IPS DF 6.9 (cell line): ENCODE measurements at places on chromosomes 1 and 21.

- no peak for DNase-seq
These were observed 9.4 kb downstream of the CYP2J2 start for GRCh38 chr1:59917026-59917784.

DNA sequence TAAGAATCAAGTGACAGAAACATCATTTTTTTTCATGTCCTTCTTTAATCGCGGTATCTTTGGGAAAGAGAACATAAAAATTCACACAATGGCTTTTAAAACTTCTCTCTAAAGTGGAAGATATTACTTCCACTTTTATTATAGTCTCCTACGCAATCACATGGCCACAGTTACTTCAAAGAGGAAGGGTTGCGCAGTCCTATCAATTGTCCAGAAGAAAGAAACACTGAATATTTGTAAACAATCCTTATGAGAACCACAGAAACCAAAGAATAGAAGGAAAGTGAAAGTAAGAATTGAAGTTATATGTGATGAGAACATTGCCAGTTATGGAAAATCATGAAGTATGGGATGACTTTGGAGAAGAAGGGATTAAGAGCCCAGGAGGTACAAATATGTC, 32.6 kb downstream of the CFH start:
- no peak for DNase-seq

DNA sequence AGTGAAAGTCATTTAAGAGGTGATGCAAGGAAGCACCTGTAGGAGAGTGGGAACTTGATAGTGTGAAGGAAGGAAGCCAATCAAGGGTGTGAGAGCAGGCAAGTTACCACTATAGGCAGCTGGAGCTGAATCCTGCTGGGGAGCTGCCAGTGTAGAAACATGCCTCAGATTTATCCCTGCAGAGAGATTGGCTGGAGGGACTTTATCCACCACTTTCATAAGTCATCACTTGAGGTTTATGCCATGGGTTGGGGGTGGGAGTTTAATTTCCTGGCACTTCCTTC, 443.6 kb downstream of the PLPP3 start:
- DNase-seq: no peak

DNA sequence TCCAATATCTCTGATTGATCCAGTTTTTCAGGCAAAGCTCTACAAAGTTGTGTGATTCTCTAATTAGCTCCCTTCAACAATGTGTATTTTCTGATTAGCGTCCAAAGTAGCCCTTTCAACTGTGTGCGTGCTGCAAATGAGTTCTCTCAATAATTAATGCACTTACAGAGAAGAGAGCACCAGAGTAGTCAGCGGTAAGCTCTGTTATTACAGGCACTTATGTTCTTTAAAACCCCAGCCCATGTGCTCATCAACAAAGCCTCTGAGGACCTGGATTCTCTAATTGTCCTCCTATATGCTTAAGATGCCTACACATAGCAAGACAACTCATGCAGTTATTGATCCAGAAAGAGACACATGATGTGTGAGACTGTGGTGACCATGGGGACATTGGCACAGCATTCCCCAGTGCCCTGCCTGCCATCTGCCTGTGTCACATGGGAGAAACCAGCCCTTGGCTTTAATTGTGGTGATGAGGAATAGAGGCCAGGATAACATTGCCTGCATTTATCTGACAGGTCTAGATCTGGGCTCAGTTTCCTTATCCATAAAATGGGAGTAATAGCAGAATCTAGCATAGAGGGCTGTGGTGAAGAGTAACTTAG, 151.7 kb downstream of the PCP4 start:
- DNase-seq: no peak

GRCh38 chr1:241443561-241443960, 76.0 kb downstream of the FH start:
- no peak for DNase-seq

GRCh38 chr1:218171302-218171893, 113.7 kb upstream of the RRP15 start:
- DNase-seq: no peak

DNA sequence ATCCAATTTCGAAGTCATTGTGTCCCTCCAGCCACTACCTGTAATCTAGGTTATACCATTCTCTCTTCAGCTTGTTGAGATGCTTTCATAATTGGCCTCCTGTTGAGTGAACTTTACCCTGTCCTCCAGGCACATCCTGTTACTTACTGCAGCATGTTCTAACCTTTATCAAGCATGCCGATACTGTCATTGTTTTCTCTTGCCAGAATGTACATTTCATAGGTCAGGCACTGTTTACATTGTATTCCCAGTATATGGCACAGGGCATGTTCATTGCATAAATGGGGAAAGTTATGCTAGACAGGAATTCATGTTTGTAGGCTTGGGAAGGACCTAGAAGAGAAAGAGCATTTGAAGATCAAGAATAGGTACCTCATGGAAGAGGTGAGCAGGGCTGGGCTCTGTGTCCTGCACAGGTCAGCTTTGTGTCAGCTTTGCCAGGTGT, 10.2 kb downstream of the CXADR start:
- no peak for DNase-seq

DNA sequence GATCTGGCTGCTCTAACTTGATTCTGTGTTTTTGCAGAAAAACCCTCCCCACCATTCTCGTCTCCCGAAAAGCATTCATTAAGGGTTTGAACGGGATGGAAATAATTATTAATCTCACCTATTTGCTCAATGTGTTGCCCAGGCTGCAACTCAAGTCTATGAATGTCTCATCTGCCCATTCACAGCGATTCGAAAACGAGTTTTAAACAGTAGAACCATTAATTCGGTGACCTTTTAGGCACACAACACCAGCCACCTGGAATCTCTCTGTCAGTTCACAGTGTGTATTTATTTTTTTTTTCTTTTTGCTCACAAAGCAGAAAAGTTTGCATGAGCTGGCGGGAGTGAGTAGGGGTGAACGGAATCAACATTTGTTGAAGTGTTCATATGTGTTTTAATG, 764.7 kb upstream of the TPTE start:
- DNase-seq: no peak

DNA sequence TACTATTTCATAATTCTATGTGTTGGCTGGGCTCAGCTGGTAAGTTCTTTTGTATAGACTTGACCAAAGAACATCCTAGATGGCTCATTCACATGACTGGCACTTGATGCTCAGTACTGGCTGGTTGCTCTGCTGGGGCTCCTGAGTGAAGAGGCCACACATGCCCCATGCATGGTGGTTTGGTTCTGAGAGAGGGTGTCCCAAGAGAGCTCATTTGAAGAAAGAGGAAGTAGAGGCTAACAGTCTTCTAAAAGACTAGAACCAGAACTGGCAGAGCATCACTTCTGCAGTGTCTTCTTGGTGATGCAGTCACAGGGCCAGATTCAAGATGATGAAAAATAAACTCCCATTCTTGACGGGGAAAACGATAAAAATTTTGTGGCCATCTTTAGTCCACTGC, 5.2 kb upstream of the BACH1 start:
- no peak for DNase-seq

DNA sequence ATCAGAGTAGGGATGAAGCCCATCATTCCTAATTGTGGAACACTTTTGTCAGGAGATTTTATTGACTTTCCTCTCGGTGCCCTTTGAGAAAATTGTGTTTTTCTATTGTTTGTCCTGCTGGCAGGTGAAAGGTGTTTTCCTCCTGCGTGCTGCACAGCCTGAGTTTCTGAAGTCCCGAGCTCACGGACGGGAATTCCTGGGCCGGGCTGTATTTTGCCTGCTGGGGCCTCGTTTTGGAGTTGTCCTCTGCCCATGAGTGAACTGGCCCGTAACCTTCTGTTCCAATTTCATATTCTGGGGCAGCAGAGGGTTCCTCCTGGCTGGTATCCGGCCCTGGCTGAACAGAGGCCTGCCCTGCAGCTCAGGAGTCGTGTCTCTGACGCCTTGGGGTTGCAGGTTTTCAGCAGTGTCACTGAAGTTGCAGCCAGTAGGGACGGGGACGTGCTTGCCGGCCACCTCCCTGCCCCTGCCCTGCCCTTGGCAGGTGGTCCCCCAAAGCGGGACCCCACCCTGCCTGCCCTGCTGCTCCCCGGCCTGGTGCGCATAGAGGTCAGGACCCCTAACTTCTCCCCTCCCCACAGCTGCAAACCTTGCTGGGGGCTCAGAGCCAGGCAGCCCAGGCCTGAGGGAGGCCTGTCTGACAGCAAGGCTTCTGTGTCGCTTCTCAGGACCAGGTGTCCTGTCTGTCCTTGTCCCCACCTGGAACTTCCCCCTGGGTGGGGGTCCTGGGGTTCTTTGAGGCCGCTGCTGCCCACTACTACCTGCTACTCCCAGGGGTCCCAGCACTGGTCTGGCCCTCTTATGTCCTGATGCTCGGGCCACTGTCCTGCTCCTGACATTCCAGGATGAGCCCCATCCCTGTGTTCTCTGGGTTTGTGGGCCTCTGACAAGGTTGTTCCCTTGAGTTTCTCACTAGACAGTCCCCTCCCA, 49.0 kb downstream of the SLX9 start:
- no peak for DNase-seq

GRCh38 chr1:228176024-228176395, 10.4 kb downstream of the IBA57 start:
- no peak for DNase-seq

- DNase-seq: no peak
These were observed 7.4 kb downstream of the GJC2 start for GRCh38 chr1:228156941-228157728.

DNA sequence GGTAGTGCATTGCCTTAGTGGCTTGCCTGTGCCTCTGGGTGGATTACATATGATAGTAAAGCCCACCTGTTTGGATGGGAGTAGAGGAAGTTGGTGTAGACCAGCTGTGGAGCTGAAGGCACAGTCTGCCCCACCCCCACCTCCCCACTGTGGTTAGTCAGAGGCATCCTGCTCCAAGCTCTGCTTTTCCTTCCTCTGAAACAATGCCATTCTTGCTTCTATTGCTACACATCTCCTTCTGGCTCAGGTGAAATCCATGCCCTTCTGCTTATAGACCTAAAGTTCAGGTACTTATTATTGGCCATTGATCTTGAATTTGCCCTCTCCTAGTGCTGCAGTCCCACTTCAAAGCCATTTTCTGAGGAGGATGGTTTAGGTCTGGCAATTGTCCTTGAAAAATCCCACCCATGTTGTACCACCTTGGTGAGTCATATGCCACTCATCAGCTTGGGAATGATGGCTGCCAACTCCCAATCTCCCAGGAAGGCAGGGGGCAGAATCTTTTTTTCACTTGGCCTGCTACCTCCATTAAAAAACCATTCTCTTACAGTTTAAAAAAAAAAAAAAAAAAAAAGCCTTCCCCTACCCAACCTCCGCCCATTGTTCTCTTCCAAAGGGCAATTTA, 6.7 kb upstream of the TXLNA start:
- no peak for DNase-seq

- no peak for DNase-seq
These were observed 8.0 kb downstream of the FAAH start for GRCh38 chr1:46401964-46402626.

DNA sequence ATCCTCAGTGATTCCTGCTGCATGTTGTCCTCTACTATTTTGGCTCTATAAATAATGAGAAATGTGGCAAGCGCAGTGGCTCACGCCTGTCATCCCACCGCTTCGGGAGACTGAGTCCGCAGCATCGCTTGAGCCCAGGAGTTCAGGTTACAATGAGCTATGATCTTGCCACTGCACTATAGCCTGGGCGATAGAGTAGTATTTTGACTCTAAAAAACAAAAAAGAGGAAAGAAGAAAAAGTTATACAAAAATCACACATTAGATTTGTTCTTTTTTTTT, 756 bp upstream of the SLC25A44 start:
- no peak for DNase-seq

GRCh38 chr1:174167265-174167803, 8.0 kb downstream of the RABGAP1L start:
- DNase-seq: no peak

GRCh38 chr21:17929510-17929909, 110.4 kb upstream of the C21orf91 start:
- no peak for DNase-seq

GRCh38 chr1:93604411-93604810, 77.2 kb downstream of the BCAR3 start:
- DNase-seq: no peak

GRCh38 chr1:24341260-24341659, 22.1 kb downstream of the GRHL3 start:
- DNase-seq: no peak

DNA sequence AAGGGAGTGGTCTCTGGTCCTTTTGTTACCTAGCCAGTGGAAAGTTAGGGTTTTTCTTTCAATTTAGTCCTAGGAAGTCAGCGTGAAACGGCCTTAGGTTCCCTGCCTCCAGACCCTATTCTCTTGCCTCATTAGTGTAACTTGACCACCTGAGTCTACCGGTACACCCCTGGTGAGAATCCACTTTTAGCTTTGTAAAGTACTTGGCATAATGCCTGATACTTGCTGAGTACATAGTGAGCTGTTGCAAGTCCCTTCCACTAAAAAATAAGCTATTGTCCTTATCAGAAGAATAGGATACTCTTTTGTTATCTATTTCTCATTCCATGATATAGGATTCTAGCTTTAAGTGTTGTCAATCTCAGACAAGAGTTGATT, 228.8 kb downstream of the ST6GALNAC3 start:
- DNase-seq: no peak

DNA sequence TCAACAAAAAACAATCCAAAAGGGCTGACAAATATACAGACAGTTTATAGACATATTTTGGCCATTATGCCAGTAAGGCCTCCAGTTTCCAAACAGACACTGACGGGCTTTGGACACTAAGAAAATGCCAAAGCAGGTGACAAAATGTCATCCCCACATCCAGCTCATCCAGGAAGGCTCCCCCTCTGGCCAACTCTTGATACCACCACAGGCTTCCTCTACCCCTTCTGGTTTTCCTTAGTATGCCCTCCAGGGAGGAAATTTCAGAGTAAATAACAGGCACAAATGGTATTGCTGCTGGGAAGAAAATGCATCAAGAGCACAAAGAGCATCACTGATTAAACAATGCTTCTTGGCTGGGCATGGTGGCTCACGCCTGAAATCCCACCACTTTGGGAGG, 225.3 kb downstream of the VAV3 start:
- DNase-seq: no peak

DNA sequence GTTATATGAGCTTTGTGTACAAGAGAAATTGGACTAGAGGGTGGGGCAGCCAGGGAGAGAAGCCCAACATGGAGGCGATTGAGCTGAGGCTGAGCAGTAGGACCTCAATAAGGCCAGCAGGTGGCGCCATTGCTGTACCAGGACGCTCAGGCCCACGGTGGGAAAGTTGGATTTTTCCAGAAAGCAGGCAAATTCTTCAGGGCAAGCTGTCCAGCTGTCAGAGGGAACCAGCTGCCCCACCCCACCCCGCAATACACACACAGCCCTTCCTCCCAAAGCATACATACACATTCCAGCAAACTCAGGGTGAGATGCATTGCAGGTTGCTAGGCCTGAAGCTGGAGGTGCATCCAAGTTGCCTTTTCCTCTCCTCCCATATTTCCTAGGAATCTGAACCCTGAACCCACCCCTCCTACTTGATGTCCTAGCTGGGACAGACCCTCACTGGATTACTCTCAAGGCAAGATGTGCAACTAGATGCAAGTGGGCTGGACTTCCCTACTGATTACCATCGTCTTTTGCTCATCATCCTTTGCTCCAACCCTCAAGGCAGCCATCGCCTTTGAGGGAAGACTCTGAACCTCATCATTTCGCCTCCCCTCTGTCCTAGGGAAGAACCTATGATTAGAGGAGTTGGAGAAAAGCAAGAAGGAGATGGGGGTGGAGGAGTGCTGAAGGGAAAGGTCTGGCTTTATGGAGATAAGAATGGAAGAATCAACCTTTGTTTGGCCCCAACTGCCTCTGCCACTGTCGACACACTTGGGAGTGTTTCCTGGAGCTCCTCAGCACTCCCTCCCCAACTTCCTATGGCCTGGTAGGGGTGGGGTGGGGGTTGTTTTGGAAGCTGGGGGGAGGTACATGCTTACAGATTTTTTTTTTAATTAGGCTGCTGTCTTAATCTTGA, 25.5 kb downstream of the CD34 start:
- peak; percentile 61 for DNase-seq
